ENCODE measurements at places on chromosomes 2 and 18.

DNA sequence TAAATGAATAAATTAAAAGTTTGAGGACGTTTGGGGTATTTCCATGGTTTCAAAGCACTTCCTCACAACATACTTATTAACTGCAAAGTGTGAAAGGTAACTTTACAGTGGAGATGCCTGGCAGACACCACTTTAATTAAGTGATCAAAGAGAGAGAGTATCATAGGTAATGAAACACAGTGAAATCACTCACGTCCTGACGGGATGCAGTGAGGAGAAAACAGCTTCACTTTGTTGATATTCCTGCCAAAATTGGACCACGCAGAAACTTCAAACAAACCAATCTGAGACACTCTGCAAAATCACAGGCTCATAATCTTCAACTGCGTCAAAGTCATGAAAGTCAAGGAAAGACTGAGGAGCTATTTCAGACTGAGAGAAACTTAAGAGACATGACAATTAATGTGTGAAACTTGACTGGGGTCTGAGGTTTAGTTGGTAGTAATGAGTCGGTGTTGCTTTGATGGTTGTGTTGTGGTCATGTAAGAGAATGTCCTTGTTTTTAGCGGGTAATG lies 66.0 kb upstream of the ITGB6 start:
- DNase-seq, result no peak

GRCh38 chr2:48197618-48198017 lies 291.3 kb upstream of the FBXO11 start:
- no peak for DNase-seq

DNA sequence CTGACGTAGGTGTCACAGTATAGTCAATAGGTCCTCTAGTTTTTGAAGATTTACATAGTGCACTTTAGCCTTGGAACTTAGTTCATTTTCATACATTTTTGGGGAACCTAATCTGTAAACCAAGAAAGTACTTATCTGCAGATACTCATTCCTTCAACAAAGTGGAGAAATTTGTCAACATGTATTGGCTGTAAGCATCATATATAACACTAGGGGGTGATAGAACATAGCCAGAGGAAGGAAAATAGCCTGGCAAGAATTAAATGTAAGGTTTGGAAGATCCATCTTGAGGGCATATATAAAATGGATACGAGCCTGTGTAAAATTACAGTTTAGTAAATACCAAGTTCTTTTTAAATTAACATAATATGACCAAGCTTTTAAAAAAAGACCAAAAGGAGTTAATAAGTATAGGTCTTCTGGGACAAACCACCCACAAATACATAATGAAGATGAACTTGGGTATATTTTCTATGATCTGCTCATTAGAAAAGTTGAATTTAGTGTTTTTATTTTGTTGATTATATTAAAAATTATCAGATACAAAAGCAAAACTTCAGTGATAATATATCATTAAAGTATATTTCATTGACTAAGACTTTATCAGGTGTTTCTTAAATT lies 18.2 kb downstream of the RPL37A start:
- DNase-seq, result no peak

GRCh38 chr18:58529714-58530354 lies 99.1 kb downstream of the ALPK2 start:
- DNase-seq, result peak; percentile 68

- DNase-seq, result no peak
These were observed 27.4 kb downstream of the HPCAL1 start for GRCh38 chr2:10329880-10330699.

- DNase-seq, result no peak
These were observed 138.8 kb downstream of the MYT1L start for GRCh38 chr2:2192091-2192955.

DNA sequence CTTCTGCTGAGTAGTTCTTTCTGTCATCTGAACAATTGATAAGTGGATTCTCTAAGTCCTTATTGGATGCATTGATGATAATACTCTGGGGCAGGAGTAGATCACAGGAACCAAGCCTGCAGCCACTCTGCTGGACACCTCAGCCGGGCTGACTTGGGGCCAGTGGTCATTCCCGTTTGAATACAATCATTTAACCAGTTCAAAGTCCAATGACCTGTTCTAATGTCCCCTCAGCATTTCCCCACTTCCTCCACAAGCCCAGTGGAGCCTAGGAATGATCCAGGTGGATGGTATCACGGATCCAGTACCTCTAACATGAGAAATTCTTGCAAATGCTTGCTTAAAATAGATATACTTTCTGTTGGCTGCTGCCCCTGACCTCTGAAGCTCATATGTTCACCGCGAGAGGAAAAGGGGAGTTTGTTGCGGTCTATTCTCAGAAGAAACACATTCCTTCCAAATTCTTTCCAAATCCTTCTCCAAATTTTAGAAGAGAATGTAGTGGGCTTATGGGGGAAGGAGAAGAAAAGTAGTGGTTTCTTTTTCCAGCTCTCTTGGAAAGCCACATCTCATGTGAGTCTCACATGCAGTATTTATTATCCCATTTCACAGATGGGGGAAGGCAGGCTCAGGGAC lies 170.9 kb downstream of the INHBB start:
- no peak for DNase-seq

GRCh38 chr2:205805136-205805535 lies 122.8 kb downstream of the NRP2 start:
- no peak for DNase-seq

- no peak for DNase-seq
These were observed 346.1 kb downstream of the RND3 start for GRCh38 chr2:150141226-150142001.

DNA sequence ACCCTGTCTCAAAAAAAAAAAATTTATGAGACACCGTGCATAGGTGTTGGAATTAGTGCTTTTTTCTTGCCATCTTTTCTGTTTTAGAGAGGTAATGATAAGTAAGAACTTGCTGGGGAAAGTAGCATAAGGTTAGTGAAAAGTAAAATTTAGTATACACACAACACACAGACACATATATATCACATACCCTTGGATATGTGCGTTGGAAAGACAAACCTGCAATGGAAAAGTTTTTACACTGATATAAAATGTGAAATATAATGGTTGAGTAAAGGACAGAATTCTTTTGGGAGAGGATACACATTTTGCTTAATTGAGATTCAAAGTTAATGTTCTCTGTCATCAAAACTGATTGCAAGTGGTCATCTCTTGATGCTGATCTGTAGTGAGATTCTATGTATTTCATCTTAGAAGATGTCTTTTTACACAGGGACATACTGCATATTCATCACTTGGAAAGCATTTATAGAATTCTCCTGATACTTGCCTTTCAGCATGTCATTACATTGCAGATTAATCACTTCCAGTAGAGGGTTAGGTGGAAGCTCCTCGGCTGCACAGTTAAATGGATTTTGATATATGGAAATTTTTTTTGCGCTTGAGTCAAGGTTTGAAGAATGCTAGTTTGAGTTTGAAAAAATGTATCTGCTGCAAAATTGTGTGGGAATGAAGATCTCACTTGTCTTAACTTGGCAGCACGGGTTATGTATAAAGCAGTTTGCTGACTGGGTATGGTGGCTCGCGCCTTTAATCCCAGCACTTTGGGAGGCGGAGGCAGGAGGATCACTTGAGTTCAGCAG lies 13.5 kb downstream of the PPP1CB start:
- DNase-seq, result no peak

All from stimulated activated CD8-positive, alpha-beta memory T cell treated with anti-CD3 and anti-CD28 coated beads, Interleukin-7, amount 100 ng/mL, for 4 hours (primary cell).